Left renal cortex interstitium (tissue), 4 donors: ENCODE measurements at places on chromosomes 13 and 19. TPM values are rescaled to one million over a fixed set of nuclear protein-coding genes. Genes with fewer than 3 reads are reported as not detected.

Gene RAP2A
- 41.1 TPM for polyA plus RNA-seq

DNA sequence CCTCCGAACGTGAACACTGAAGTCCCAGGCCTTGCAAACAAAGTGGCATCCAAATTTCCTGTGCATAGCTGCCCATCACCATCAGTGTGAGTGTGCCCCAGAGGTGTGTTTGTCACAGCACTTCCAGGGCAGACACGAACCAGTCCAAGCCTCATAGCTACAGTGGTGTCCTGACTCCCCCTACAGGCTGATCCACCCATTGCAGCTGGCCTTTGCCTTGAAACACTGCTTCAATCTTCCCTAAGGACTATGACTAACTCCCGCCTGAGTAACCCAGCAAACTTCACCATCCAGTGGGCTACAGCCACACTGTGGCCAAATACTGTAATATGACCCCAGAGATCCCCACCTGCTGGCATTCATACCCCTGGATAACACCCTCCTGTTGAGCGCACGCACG lies 3.9 kb downstream of the ZNF266 start:
- no peak for DNase-seq

Gene ETV2
- 3.6 TPM for polyA plus RNA-seq

Gene EDNRB
- 78.2 TPM for polyA plus RNA-seq

Gene CGB5
- polyA plus RNA-seq, result not detected

DNA sequence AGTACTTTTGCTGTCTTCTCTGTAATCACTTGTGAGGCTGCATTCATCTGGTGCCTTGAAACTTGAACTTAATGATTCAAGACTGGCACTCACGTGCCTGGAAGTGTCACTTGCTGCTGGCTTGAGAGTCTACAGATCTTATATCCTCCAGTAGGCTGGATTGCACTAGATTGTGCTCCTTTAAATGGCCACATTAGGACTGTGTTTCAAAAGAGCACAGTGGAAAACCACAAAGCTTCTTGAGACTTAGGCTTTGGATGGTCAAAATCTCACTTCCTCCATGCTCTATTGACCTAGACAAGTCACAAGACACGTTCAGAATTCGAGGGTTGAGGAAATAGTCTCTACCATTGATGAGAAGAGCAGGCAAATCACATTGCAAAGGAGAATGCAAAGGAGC lies 1278.8 kb upstream of the MIR17HG start:
- no peak for DNase-seq

GRCh38 chr13:109198585-109198984 lies 569.2 kb downstream of the MYO16 start:
- no peak for DNase-seq

Gene SLC1A6
- 0.34 TPM for polyA plus RNA-seq

- no peak for DNase-seq
Observed at GRCh38 chr19:10812196-10812595, 23.8 kb downstream of the TMED1 start.

Gene ZNF98
- 6.9 TPM for polyA plus RNA-seq

DNA sequence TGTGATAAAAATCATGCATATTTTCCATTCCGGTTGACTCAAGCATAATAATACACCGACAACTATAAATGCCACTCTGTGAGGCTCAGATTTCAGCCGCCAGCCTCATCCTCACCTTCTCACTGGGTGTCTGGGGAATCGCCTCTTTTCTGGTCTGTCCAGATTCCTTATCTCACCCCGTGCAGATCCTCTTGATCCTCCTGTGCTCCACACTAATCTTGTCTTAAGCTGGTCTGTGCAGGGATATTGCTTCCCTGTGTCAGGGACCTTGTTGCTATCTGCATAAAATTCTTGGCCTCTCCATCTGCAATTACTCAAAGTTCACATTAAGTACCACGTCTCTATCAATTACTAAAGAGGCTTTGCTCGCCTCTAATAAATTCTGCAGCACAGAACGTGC lies 116.6 kb upstream of the SPACA7 start:
- DNase-seq, result no peak

DNA sequence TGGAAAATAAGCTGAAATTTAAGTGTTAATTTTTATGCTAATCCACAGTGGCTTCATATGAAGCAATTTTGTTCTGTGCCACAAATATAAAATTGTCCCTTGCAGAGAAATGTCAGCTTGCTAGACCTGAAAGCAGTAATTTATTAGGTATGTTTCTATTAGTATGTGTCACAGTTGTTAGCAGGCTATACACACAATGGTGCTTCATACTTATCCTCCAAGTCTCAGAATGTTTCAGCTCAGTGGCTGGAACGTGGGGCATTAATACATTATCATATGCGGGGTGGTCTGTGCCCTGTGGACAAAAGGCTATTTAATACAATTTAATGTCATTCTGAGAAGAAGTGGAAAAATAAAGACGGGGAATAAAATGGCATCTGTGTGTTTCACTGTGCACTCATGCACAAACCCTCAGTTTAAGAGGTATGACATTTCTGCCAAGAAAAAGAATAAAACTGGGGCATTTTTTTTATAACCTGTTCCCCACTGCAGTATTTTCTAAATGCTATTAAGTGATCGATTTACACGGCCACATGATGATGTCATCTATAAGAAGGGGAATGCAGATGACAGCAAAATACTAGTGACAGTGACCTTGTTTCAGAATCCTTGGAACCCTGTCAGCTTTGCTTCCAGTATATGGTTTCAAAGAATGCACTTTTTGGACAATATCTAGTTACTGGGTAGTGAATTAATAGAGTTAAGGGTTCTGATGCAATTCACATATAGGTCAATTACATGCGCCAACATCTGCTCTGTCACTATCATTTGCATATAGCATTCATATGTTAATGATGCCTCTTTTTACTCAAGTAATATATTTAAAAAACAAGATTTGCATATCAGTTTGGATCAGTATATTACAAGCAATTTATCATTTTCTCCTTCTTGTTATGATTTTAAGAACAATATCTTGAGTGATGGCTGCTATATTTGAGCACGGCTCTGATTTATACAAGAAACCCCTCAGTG lies 21.2 kb upstream of the ZNF536 start:
- DNase-seq, result no peak

DNA sequence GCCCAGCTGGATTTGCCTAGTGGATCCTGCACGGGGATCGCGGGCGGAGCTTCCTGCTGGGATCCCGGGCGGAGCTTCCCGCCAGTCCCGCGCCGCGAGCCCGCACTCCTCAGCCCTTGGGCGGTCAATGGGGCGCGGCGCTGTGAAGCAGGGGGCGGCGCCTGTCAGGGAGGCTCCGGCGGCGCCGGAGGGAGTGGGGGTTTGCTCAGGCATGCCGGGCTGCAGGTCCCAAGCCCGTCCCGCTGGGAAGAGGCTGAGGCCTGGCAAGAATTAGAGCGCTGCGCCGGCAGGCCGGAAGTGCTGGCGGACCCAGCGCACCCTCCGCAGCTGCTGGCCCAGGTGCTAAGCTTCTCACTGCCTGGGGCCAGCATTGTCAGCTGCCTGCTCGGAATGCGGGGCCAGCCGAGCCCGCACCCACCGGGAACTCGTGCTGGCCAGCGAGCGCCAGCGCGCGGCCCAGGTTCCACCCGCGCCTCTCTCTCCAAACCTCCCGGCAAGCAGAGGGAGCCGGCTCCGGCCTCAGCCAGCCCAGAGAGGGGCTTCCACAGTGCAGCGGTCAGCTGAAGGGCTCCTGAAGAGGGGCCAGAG lies 119.6 kb downstream of the PRR20E start:
- no peak for DNase-seq

GRCh38 chr13:80881942-80882445 lies 541.1 kb upstream of the SPRY2 start:
- DNase-seq, result no peak

DNA sequence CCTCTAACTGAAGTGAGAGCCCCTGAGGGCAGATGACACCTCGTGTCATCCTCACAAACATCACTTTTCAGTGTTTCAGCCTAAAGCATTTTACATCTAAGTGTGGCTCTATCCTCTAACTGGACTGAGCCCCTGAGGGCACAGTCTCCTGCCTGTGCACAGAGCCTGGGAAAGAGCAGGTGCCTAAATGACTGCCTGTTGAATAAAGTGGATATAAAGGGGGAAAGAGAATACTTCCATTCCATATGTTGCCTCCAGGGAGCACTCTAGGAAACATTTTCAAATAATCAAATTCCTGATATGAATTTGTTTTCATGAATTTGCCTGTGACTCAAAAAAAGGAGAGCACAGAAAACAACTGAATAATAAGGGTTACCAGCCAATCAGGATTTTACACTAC lies 32.2 kb downstream of the CNMD start:
- no peak for DNase-seq

- DNase-seq, result no peak
Observed at GRCh38 chr13:77678691-77679235, 18.7 kb upstream of the SLAIN1 start.

Gene ZNF221
- polyA plus RNA-seq, result 5.6 TPM

Gene MIPEP
- 29.4 TPM for polyA plus RNA-seq

Gene IRS2
- 13.6 TPM for polyA plus RNA-seq

Gene APLP1
- 32.8 TPM for polyA plus RNA-seq

Gene MAMSTR
- 9.6 TPM for polyA plus RNA-seq

DNA sequence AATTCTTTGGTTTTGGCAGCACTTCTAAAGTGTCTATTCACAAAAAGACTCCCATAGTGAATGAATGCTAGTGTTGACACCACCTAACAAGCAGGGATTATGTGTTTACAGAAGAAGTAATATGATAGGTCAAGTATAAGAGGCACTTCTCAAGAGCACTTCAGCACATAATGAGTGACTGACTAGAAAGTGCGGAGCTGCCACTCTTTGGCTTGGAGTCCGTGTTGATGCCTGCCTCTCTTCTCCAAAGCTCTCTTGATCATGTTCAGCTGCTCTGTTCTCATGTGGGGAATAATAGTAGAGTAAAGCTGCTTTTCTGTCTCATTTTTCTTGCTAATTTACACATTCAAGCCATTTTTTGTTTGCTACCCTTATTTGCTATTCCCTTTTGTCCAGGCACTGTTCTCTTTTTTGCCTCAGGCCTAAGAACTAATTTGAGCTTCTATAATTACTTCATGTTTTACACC lies 22.7 kb upstream of the MAB21L1 start:
- no peak for DNase-seq
